Upper lobe of left lung (tissue), 6 donors: ENCODE measurements at places on chromosomes 7 and 10. TPM values are rescaled to one million over a fixed set of nuclear protein-coding genes. Genes with fewer than 3 reads are reported as not detected.

The EGFR gene
- total RNA-seq: 92.9 TPM

The EBLN1 gene
- not detected for total RNA-seq

The RAPGEF5 gene
- 206 TPM for total RNA-seq

The RPEL1 gene
- not detected for total RNA-seq

The CADPS2 gene
- 74.7 TPM for total RNA-seq

The MMD2 gene
- not detected for total RNA-seq

The CHAT gene
- total RNA-seq: not detected

The FZD1 gene
- 25.8 TPM for total RNA-seq

The FOXP2 gene
- 7.2 TPM for total RNA-seq

The MAGI2 gene
- total RNA-seq: 7.9 TPM

The RELN gene
- total RNA-seq: not detected

The HABP2 gene
- total RNA-seq: 10.3 TPM
